ENCODE measurements at places on chromosomes 4 and X.
A peak's percentile ranks its signal among the peaks of the same experiment; 100 is the strongest.

GRCh38 chr4:113981591-113981990 lies 2.1 kb upstream of the ARSJ start:
- no peaks in the 10 kb centered on the region for H3K36me3 ChIP-seq
- no peak overlapping the region for H3K27ac ChIP-seq
- no peak for DNase-seq
- H3K27me3 ChIP-seq: no peaks in the 10 kb centered on the region
- no peaks in the 10 kb centered on the region for H3K4me1 ChIP-seq

GRCh38 chrX:10341309-10341708 lies 184.5 kb downstream of the CLCN4 start:
- H3K27me3 ChIP-seq: no peaks in the 10 kb centered on the region
- H3K4me3 ChIP-seq: no peak overlapping the region
- no peak for DNase-seq
- no peaks in the 10 kb centered on the region for H3K36me3 ChIP-seq

DNA sequence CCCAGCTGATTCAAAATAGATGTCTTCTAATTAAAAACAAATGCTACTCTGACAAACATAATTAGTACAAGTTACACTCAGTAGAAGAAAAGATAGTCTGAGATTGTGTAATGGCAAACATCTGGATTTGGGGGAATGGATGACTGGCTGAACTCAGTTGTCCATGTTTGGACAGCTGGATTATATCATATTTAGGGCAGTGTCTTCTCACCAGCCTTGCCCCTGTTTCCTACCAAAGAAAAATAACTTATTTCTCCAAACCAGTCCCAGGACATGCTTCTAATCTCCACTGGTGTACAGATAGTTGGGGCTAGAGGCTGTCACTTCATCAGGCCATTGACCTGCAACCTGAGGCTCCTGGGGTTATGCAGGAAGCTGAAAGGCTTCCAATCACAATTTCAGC lies 237.3 kb downstream of the USP46 start:
- DNase-seq: no peak
- no peaks in the 10 kb centered on the region for H3K36me3 ChIP-seq
- H3K27ac ChIP-seq: no peak overlapping the region
- H3K4me1 ChIP-seq: no peaks in the 10 kb centered on the region

DNA sequence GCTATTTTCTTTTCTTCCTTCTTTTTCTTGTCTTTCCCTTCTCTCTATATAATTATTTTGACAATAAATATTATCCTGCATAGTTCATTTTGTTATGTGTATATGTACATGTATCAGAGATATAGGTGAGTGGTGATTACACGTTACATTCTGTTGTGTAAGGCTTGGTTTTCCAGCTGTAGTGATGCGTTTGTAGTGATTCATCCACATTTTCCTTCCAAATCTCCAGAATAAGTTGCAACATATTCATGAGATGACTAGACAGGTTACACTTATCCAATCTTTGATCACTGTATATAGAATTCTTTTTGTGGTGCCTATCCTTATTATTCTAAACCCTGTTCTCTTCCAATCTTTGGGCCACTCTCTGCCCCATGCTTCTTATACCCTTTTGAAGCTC lies 540.2 kb downstream of the GBA3 start:
- H3K27ac ChIP-seq: no peak overlapping the region
- no peak for DNase-seq
- no peaks in the 10 kb centered on the region for H3K27me3 ChIP-seq
- no peaks in the 10 kb centered on the region for H3K36me3 ChIP-seq

- no peaks in the 10 kb centered on the region for H3K4me1 ChIP-seq
- peak; percentile 28 for DNase-seq
Observed at GRCh38 chrX:129983575-129984110, 1.2 kb downstream of the BCORL1 start.

GRCh38 chr4:176753049-176753448 lies 39.7 kb downstream of the VEGFC start:
- no peak overlapping the region for H3K4me3 ChIP-seq
- H3K27ac ChIP-seq: no peak overlapping the region
- no peaks in the 10 kb centered on the region for H3K36me3 ChIP-seq
- H3K27me3 ChIP-seq: no peaks in the 10 kb centered on the region

GRCh38 chrX:10634392-10635161 lies 14.2 kb upstream of the MID1 start:
- no peaks in the 10 kb centered on the region for H3K4me1 ChIP-seq
- DNase-seq: no peak
- no peaks in the 10 kb centered on the region for H3K27me3 ChIP-seq
- no peak overlapping the region for H3K4me3 ChIP-seq

DNA sequence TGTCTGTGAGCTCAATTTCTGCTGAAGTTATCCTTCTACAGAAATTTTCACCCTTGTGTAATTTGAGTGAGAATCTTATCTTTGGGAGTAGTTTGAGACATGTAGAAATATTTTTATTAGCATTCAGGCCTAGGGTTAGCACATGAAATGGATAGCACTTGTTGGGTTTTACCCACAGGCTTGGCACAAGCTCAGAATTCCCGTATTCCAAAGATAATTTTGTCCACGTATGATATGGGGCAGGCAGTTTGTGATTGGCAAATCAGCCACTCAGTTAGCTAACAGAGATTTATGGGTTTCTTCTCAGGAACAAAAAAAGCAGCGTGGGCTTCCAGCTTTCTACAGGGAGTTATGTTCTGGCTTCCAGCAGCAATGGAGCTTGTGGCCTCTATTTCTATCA lies 117.9 kb upstream of the DCAF8L1 start:
- DNase-seq: no peak
- no peaks in the 10 kb centered on the region for H3K36me3 ChIP-seq
- no peaks in the 10 kb centered on the region for H3K27me3 ChIP-seq
- no peak overlapping the region for H3K4me3 ChIP-seq
- H3K4me1 ChIP-seq: no peaks in the 10 kb centered on the region

GRCh38 chrX:39337451-39337850 lies 536.2 kb downstream of the MID1IP1 start:
- no peaks in the 10 kb centered on the region for H3K36me3 ChIP-seq
- H3K4me3 ChIP-seq: no peak overlapping the region
- H3K27ac ChIP-seq: no peak overlapping the region
- DNase-seq: no peak
- H3K4me1 ChIP-seq: no peaks in the 10 kb centered on the region
- H3K27me3 ChIP-seq: no peaks in the 10 kb centered on the region

GRCh38 chr4:111064342-111064993 lies 441.6 kb upstream of the PITX2 start:
- H3K27ac ChIP-seq: no peak overlapping the region
- no peaks in the 10 kb centered on the region for H3K27me3 ChIP-seq
- H3K36me3 ChIP-seq: no peaks in the 10 kb centered on the region

- no peaks in the 10 kb centered on the region for H3K27me3 ChIP-seq
- no peak for DNase-seq
- H3K4me1 ChIP-seq: no peaks in the 10 kb centered on the region
- H3K36me3 ChIP-seq: no peaks in the 10 kb centered on the region
Observed at GRCh38 chrX:134741746-134742145, 83.5 kb upstream of the PLAC1 start.

DNA sequence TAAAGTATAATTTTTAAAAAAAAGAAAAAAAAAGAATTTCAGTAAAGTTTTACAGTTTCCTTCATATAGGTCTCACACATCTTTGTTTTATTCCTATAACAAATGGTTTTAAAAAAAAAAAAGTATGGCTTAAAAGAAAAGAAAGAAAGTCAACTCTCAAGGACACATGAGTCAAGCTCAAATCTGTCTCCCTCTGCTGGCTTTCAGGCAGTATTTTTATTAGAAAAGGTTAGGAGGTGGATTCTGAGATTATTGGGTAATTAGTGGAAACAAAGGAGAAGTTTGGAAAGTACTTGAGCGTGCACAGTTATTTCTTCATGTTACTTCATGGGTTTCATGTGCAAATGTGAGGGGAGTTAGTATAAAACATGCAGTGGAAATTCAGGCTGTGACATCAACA lies 36.6 kb upstream of the BTC start:
- no peak overlapping the region for H3K4me3 ChIP-seq
- no peak overlapping the region for H3K27ac ChIP-seq
- H3K36me3 ChIP-seq: no peaks in the 10 kb centered on the region
- no peak for DNase-seq
- H3K4me1 ChIP-seq: no peaks in the 10 kb centered on the region
- no peaks in the 10 kb centered on the region for H3K27me3 ChIP-seq

DNA sequence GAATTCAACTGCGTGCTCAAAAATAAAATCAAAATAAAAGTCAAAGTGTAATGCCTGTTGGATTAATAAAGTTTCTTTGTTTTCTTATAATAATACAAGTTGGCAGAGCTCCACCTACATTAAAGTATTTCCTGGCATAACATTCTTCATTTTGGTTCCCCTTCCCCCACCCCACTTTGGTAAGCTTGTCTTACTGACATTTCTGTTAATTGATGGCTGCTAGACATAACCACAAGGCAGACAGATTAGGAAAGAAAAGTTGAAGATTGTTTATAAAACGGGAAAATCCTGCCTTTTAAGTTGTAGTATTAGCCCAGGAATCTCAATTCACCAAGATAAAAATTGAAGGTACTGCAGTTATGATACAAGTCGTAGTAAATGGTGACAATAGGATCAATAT lies 246.5 kb upstream of the RPS6KA3 start:
- H3K27ac ChIP-seq: no peak overlapping the region
- DNase-seq: no peak
- no peaks in the 10 kb centered on the region for H3K36me3 ChIP-seq
- no peaks in the 10 kb centered on the region for H3K4me1 ChIP-seq
- no peak overlapping the region for H3K4me3 ChIP-seq

DNA sequence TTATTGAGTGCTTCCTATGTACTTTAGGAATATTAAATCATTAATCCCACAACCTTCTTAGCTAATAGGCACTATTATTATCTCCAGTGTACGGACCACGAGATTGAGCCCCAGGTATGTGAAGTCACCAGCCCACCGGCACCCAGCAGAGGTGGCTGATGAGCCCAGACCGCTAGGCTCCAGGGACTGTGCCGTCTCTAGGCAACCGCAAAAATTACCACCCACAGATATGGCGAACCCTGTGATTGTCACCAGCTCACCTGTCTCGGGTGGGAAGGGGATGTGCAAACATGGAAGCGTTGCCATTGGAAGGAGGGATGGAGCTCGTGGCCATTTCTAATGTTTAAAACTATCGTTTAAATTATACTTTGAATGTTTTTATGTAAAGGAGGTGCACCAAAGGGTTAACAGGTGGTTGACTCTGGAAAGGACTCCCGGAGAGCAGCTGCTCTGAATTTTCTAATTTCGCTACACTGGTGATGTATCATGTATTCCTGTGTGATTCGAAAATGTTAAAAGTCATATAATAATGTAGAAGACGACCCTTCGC lies 21.0 kb upstream of the JAKMIP1 start:
- H3K36me3 ChIP-seq: no peaks in the 10 kb centered on the region
- no peaks in the 10 kb centered on the region for H3K4me1 ChIP-seq
- H3K27me3 ChIP-seq: peaks cover 19% of the 10 kb centered on the region
- no peak overlapping the region for H3K27ac ChIP-seq

DNA sequence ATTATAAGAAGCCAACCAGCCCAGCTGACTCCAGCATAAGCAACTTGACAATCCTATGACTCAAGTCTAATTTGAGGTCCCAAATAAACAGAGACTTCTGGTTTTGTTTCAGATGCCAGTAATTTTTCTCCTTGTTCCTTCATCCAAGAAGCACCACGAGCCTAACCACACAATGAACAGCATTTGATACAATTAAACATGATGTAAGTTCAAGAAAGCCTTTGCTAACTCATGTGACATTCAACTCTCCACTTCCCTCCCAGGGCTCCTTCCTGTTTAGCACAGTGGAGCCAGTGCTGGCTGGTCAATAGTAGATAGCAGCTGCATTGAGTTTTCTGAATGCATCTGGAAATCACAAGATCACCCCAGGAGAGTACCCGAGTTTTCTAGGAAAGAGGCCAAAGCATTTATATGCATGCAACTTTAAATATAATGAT lies 206.3 kb downstream of the ARHGAP24 start:
- no peaks in the 10 kb centered on the region for H3K27me3 ChIP-seq
- peak; percentile 33 for DNase-seq
- H3K36me3 ChIP-seq: no peaks in the 10 kb centered on the region
- no peak overlapping the region for H3K27ac ChIP-seq
- H3K4me1 ChIP-seq: no peaks in the 10 kb centered on the region

DNA sequence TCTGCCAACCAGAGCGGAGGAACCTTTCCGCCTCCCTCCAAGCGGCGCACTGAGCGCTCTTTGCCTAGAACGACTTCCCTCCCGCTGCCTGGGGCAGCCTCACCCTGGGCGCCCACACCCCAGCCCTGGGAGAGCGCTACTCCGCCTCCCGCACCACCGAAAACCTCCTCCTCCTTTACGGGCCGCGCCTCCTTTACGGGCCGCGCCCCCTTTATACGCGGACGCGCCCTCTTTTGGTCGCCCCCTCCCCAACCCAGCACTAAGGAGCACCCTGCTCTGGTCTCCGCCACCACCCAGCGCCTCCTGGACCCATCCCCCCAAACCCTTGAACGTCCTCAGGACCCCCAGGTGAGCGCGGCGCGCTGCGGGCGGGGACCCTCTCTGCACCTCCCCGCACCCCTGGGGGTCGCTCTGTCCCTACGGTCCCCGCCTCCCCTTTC lies 586 bp upstream of the NSG1 start:
- no peak overlapping the region for H3K27ac ChIP-seq
- H3K27me3 ChIP-seq: peaks cover 40% of the 10 kb centered on the region
- no peaks in the 10 kb centered on the region for H3K36me3 ChIP-seq
- peak overlapping the region; percentile 32 for H3K4me3 ChIP-seq

DNA sequence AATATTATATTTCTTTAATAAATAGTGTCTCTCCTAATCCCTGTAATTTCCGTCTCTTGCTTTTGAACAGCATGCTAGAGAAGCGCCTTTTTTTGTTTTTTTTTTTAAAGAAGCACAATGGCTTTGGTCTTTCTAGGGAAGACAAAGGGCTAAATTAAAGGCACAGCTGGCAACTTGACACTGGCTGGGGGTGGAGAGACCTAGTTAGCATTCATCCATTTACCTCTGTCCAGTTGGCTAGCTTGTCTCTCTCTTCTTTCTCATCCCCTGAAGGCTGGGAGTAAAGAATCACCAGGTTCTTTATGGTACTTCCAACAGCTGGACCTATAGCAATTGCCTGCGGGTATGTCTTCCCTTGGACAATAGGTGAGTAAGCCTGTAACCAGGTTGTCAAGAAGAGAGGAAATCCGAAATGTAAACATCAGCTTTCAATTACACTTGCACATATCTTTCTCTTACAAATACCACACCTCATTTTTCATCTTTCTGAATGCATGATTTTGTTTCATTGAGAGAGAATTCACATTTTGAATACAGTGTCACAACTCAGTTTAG lies 178.4 kb upstream of the GPR101 start:
- H3K36me3 ChIP-seq: no peaks in the 10 kb centered on the region
- no peak overlapping the region for H3K4me3 ChIP-seq
- H3K4me1 ChIP-seq: no peaks in the 10 kb centered on the region
- H3K27ac ChIP-seq: no peak overlapping the region
- DNase-seq: no peak

DNA sequence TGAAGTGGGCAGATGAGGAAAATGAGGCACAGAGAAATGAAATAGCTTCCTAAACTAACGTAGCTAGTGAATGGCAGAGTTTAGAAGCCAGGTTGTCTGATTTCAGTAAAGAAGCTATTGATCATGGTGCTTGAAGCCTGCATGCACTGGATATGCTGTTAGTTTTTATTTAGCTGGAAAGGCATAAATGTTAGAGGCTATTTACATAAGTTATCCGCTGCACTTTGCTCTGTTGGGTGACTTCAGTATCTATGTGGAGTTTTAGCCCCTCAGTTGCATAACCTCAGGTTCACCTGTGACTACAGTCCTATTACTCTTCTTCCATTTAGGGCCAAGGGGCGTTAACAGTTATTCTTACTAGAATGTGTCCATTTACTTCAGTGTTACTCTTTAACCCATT lies 522.4 kb upstream of the RPS6KA3 start:
- H3K27ac ChIP-seq: no peak overlapping the region
- no peaks in the 10 kb centered on the region for H3K36me3 ChIP-seq
- no peak for DNase-seq
- no peaks in the 10 kb centered on the region for H3K4me1 ChIP-seq
